ENCODE measurements at places on chromosomes 7 and 10. TPM values are rescaled to one million over a fixed set of nuclear protein-coding genes. Genes with fewer than 3 reads are reported as not detected.

CCDC3 gene
- total RNA-seq: 10.5 TPM

ACTL6B gene
- not detected for total RNA-seq

PRR15 gene
- total RNA-seq: 0.04 TPM

TYSND1 gene
- total RNA-seq: 4.6 TPM

SGCE gene
- total RNA-seq: 150 TPM

APBB1IP gene
- 1.6 TPM for total RNA-seq

SLC18A2 gene
- 0.35 TPM for total RNA-seq

ESYT2 gene
- 46.5 TPM for total RNA-seq

ARHGEF5 gene
- total RNA-seq: 0.93 TPM

COPS6 gene
- total RNA-seq: 42.3 TPM

SFTPA1 gene
- total RNA-seq: not detected

CISD1 gene
- 32.9 TPM for total RNA-seq

VAX1 gene
- total RNA-seq: not detected

GPNMB gene
- 98.1 TPM for total RNA-seq

ICA1 gene
- total RNA-seq: 4.7 TPM

PILRA gene
- 1.3 TPM for total RNA-seq

MEST gene
- 879 TPM for total RNA-seq

SERPINE1 gene
- 1.6 TPM for total RNA-seq

PLCE1 gene
- total RNA-seq: 31.7 TPM

PLAU gene
- total RNA-seq: 21.4 TPM

SAP25 gene
- 0.98 TPM for total RNA-seq

LIPJ gene
- 0.13 TPM for total RNA-seq

MRM2 gene
- total RNA-seq: 26.7 TPM

ANXA8 gene
- not detected for total RNA-seq

GRM8 gene
- 0.22 TPM for total RNA-seq

KIN gene
- 14.0 TPM for total RNA-seq

NYAP1 gene
- total RNA-seq: 1.6 TPM

RALA gene
- 16.1 TPM for total RNA-seq

GLCCI1 gene
- 9.7 TPM for total RNA-seq

UNC5B gene
- 6.4 TPM for total RNA-seq

RGR gene
- total RNA-seq: 11.9 TPM

BCL7B gene
- total RNA-seq: 6.6 TPM

RPEL1 gene
- total RNA-seq: not detected

LOXL4 gene
- total RNA-seq: 9.7 TPM

TSPAN12 gene
- total RNA-seq: 46.0 TPM

CYP2E1 gene
- 0.98 TPM for total RNA-seq

CPA2 gene
- 0.44 TPM for total RNA-seq

TEX47 gene
- total RNA-seq: not detected

GCK gene
- 4.4 TPM for total RNA-seq

EN2 gene
- 0.09 TPM for total RNA-seq

ZPBP gene
- not detected for total RNA-seq

PON3 gene
- 5.0 TPM for total RNA-seq

HECW1 gene
- 0.13 TPM for total RNA-seq

CALCR gene
- 9.4 TPM for total RNA-seq

TMEM196 gene
- total RNA-seq: 0.04 TPM

GTPBP10 gene
- 18.3 TPM for total RNA-seq

TMEM130 gene
- 2.3 TPM for total RNA-seq

HOXA11 gene
- total RNA-seq: 4.7 TPM

RAB19 gene
- total RNA-seq: not detected

KIAA1549 gene
- 4.1 TPM for total RNA-seq

BAZ1B gene
- total RNA-seq: 41.9 TPM

HYAL4 gene
- 0.09 TPM for total RNA-seq

FAM131B gene
- 1.4 TPM for total RNA-seq

Measured in muscle of leg (tissue), 16 donors.